Stimulated activated CD4-positive, alpha-beta T cell treated with anti-CD3 and anti-CD28 coated beads, Interleukin-4, amount 100 ng/mL, for 4 hours (primary cell): ENCODE measurements at places on chromosomes 2 and 18.

DNA sequence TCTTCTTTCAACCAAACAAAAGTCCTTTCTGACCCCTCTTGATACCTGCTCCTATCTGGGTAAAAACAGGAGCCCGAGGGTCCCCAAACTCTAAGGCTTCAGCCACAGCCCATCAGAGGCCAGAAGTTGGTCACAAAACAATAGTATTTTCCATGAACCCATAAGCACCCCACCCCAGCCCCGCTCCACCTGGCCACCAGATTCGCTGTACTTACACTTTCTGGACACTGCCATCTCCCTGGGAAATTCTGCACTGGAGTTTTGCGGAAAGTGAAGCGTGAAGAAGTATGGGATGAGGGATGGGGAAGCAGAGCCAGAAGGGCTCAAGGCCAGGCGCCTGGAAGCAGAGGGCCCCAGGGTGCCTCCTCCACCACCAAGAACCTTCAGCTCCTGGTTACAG, 5.2 kb upstream of the RUFY4 start:
- DNase-seq: no peak

DNA sequence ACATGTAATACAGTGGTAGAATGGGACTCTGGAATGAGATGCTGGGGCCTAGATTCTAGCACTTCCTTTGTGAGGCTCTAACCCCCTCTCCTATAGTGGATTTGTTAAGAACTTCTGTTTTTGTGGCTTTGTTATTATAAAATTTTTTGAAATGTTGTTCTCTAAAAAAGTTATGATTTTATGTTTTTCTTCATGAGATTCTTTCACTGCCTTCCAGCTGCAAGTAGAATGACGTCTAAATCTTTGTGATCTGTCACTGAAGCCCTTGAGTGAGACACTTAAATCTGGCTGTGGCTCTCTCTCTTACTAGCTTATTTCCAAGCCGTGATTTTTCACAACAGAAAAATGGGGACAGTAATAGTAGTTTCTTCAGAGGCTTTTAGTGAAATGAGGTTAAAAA, 1.6 kb downstream of the CASP8 start:
- no peak for DNase-seq

DNA sequence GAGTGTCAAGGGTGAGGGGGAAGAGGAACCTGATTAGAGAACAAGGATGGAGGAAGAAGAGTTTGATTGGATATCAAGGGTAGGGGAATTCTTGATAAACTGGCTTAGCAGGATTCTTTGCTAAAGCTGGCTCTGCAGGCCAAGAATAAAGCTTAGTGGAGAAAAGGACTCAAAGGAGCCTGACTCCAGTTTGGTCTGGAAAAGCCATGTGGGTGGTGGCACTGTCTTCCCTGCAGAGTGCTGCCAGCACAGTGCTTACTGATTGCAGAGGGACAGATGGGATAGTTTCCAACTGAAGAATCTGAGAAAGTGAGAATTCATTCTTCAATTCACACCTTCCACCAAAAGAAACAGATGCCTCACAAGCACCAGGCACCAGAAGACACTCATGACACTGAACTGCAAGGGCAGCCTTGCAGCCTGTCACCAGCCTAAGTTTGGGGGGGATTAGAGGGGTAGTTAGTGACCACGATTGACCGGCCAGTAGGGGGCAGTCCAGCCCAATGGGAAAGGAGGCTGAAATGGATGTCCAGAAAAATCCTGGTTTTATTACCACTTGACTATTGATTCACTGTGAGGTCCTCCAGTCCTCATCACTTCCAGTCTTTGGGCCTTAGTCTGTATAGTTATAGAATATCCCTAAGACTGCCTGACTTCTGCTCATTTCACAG, 334.5 kb downstream of the SMAD2 start:
- no peak for DNase-seq

DNA sequence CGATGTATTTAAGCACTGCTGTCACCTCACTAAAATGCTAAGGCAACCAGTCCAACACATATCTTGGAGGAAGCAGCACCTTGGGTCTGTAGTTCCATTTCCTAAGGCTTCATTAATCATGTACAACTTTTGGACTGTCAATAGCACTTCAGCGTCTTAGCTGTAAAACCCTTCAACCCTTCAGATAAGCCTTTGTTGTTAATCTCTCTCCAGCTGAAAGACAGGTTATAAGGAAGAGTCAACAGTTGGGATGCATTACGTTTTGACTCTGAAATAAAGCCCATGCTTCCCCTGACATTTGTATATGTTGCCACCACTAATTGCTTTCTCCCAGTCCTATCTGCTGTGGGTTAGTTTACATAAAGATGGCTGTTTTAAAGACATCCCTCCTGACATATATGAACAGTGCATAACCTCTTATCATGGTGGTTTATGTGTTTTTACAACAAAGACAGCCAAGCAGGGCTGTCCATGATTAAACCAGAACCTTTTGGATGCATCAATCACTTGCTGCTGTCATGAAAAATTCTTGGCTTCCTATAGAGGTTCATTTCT, 81.5 kb downstream of the EPHA4 start:
- DNase-seq: no peak

GRCh38 chr18:13269013-13269280, 50.4 kb downstream of the LDLRAD4 start:
- DNase-seq: no peak

DNA sequence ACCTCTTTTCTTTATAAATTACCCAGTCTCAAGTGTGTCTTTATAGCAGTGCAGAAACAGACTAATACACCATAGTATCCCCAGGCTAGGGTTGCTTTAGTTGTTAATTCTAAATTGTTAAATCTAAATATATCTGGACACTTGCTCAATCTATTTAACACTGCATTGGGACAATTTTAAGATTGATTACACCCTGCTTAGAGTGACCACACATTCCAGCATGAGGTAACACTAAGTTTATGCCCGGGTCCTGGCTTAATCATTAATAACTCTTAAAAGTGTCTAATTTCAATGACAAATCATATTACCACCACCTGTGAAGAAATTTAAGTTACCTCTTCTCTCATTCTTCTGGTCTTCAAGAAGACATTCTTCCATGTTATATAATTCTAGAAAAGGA, 131.4 kb downstream of the ZNF385B start:
- DNase-seq: no peak

GRCh38 chr2:227322530-227323205, 2.4 kb upstream of the MFF start:
- no peak for DNase-seq

GRCh38 chr2:172640389-172640788, 84.5 kb downstream of the PDK1 start:
- no peak for DNase-seq

- DNase-seq: no peak
Measured at GRCh38 chr2:42922790-42923579, 130.6 kb upstream of the HAAO start.

DNA sequence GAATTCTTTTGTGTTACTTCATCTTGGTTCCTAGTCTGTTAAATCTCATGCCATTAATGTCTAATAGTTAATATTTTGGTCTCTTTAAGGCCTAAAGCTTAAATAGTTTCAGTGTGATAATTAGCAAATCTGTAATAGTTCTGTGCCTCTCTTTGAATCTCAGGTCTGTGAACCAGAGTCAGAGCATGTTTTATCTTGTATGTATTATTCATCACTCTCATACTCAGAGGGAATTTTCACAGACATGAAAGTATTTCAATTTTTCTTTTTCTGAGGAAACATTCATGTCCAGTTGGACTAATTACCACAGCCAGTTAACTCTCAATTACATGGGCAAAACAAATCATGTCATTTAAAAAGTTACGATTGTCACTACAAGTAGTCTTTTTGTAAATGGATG, 931.9 kb upstream of the SLC39A10 start:
- no peak for DNase-seq

DNA sequence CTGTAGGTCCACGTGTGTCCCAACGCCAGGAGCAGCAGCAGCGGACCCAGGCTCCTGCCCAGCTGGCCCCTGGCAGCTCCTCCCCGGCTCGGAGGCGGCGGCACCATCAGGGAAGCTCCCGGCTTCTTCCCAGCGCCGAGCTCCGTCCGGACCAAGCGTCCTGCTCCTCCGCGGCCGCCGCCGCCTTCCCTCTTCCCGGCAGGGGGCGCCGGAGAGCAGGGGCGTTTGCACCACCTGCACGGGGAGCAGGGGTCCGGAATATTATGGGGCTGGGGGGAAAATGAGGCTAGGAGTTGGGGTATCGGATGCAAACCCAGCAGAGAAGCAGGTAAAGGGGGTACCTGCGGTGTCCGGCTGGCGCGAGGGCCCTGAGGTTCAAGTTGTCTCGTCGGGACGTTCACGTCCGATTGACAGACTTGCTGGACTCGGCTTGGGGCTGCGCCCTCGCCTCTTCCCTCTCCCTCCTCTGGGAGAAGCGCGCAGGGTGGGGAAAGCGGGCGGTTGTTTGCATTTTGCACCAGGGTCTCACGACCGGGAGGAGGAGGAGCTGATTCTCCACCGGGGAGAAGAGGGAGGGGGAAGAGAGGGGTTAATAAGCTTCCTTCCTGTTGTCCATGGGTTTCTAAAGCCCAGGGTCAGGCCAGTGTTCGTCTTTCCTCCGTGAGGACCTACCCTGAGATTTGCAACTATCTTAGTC, at the start of gene CCBE1:
Gene CCBE1, minus strand, starts transcription at position 188 of the 697 bp plus-strand sequence.
- peak; percentile 31 for DNase-seq
